ENCODE measurements at places on chromosomes 2 and 18.
A peak's percentile ranks its signal among the peaks of the same experiment; 100 is the strongest.

- DNase-seq, result peak; percentile 73
These were observed 1.7 kb upstream of the SMAD7 start for GRCh38 chr18:48952287-48953103.

- no peak for DNase-seq
These were observed 33.3 kb downstream of the THAP4 start for GRCh38 chr2:241603686-241604085.

- no peak for DNase-seq
These were observed 6.7 kb downstream of the KLF7 start for GRCh38 chr2:207159002-207159401.

DNA sequence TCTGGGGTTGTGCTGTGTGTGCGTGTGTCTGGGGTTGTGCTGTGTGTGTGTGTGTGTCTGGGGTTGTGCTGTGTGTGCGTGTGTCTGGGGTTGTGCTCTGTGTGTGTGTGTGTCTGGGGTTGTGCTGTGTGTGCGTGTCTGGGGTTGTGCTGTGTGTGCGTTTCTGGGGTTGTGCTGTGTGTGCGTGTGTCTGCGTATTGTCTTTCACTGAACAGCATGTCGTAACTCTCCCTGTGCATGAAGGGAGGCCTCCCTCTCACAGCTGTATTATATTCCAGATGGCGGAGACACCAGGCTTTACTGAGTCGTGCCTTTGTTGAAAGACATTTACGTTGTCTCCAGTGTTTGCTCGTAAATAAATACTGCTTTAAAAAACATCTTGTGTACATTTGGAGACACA, 5.9 kb downstream of the ACKR3 start:
- DNase-seq, result no peak

DNA sequence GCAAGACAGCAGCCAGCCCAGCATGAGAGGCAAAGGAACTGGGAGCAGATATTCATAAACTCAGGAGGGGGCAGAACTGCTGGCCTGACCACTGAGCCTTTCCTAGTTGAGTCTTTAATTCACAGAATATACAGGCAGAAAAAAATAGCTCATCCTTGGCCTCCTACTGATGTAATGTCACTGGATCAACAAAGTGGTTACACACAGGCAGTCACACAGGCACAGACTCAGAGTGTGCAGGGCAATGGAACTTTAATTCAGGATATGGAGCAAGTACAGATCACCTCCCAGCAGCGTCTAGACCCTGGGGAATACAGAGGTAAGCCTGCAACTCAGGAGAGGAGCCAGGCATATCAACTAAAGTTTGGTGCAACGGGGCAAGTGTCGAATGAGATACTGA, 75.4 kb downstream of the TNP1 start:
- no peak for DNase-seq

DNA sequence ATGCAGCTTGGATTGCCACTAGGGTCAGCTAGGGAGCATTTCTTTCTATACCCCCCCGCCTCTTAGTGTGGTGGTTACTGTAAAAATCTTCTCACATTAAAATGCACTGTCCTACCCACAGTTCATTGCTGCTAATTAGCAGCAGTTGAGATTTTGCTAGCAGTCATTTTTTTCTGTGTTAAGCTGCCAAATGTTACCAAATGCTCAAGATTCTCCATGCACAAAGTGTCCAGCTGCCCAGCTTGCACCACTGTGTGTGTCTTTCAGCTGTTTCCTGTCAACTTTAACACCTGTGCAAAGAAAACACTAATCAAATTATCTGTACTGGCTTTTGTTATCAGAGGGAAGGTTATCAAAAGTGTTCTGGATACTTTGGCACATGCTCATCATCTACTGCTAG, 679.3 kb downstream of the NR4A2 start:
- peak; percentile 41 for DNase-seq

GRCh38 chr2:172246649-172247048, 143.9 kb upstream of the DLX2 start:
- peak; percentile 35 for DNase-seq

- no peak for DNase-seq
These were observed 433.3 kb upstream of the TCF4 start for GRCh38 chr18:56021136-56021808.

- DNase-seq, result no peak
These were observed 248.6 kb downstream of the LOXHD1 start for GRCh38 chr18:46408334-46408987.

- DNase-seq, result no peak
These were observed 11.0 kb upstream of the RALB start for GRCh38 chr2:120241684-120242083.

GRCh38 chr2:143877876-143878530, 641.9 kb downstream of the ZEB2 start:
- DNase-seq, result peak; percentile 2
